ENCODE measurements at places on chromosomes 6 and 20. TPM values are rescaled to one million over a fixed set of nuclear protein-coding genes. Genes with fewer than 3 reads are reported as not detected.
A peak's percentile ranks its signal among the peaks of the same experiment; 100 is the strongest.

DNA sequence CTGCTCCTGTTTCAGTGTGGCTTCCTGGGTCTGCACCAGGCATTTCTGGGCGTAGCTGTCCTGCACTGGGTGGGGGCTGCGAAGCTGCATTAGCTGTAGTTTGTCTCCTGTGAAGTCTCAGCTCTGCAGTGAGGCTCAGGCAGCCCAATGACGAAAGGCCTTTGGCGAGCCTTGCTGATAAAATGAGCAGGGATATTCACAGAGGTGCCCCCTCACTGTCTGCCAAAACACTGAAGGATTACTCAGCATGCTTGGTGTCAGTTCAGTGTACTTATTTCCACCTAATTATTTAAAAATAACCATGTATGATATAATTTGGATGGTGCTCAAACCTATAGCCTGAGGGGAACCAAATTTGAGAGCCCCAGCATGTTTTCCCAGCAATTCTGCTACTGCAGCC is 73.5 kb downstream of the ECT2L start:
- H3K4me1 ChIP-seq = no peaks in the 10 kb centered on the region
- DNase-seq = no peak
- H3K27ac ChIP-seq = no peak overlapping the region
- H3K27me3 ChIP-seq = no peaks in the 10 kb centered on the region
- H3K36me3 ChIP-seq = no peaks in the 10 kb centered on the region
- no peak overlapping the region for H3K4me3 ChIP-seq

GRCh38 chr20:46826343-46826984 is 68.2 kb upstream of the EYA2 start:
- no peak overlapping the region for H3K4me3 ChIP-seq
- H3K27me3 ChIP-seq = no peaks in the 10 kb centered on the region
- no peaks in the 10 kb centered on the region for H3K4me1 ChIP-seq
- no peak for DNase-seq

The SYCP2L gene
- polyA plus RNA-seq = 0.17 TPM

DNA sequence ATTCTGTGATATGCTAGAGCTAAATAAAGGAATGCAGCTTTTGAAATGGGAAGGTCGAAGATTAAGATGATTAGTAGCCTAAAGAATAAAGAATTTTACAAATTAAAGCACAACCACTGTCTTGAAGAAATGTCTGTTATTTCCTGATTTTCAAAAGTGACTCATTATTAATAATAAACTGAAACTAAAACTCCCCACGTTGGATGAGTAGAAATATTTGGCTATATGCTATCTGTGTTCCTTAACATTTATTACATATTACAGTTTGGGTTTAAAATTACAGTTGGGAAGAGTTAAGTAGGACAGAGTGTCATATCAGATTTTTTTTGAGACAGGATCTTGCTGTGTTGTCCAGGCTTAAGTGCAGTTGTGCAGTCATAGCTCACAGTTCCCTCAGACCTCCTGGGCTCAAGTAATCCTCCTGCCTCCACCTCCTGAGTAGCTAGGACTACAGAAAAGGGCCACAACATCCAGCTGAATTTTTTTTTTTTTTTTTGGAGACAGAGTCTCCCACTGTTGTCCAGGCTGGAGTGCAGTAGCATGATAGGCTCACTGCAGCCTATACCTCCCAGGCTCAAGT is 47.1 kb downstream of the AKIRIN2 start:
- peaks cover 16% of the 10 kb centered on the region for H3K4me1 ChIP-seq
- H3K27ac ChIP-seq = no peak overlapping the region
- no peak for DNase-seq
- H3K4me3 ChIP-seq = no peak overlapping the region

The TREM1 gene
- polyA plus RNA-seq = 2.9 TPM

DNA sequence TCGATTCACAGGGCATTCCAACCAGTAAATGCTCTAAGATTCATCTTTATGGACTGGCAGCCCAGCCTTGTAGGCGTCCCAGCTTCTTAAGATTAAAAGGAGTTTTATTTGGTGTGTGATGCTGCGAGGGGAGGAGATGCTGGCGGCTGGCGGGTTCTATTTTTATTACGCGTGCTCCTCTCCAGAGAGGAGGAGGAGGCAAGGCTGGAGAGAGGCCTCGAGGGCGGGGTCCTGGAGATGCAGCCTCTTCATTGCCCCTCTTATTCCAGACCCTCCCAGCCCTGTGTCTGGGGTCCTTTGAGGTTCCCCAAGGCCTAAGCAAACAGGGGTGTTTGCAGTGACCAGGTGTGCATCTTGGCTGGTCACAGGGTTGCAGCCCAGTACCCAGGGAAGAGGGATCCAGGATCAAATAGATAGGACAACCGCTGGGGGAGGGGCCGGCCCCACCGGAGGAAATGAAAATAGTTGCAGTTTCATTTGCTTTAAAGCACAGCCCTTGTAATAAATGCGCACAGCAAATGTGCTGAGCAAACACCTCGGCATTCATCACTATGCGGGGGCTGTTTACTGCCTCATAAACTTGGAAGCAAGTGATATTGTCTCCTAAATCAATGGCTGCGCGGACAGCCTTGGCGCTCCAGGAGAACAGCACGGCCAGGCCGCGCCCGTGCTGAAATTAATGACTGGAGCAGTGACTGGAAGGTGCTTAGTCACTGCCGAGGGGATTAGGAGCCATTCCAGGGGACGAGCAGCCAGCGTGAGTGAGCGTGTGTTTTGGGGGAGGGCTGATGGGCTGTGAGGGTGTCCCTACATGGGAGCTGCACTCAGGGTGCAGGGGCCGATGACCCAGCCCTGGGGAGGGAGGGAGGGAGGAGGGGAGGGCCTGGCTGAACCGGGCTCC is 83.0 kb downstream of the TMEM242 start:
- peaks cover 26% of the 10 kb centered on the region for H3K4me1 ChIP-seq
- H3K27me3 ChIP-seq = peaks cover 22% of the 10 kb centered on the region
- DNase-seq = peak; percentile 61
- H3K36me3 ChIP-seq = no peaks in the 10 kb centered on the region

Measured in spleen (tissue), 13 donors.